ENCODE measurements at places on chromosomes 3 and 15.

DNA sequence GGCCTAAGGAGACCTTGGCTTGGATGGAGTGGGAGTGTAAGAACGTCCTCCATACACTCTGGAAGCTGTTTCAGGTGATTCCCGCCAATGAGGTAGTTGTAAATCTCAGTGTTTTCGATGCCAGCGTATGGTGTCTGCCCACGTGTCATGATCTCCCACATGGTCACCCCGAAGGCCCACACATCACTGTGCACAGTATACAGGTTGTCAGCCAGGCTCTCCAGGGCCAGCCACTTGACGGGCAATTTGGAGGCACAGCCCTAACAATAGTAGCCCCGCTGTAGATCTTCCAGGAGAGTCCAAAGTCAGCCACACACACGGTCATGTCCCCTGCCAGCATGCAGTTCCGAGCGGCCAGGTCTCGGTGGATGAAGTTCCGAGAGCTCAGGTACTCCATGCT, 51.9 kb downstream of the ETFA start:
- DNase-seq = no peak

- no peak for DNase-seq
Measured at GRCh38 chr3:168981396-168981795, 682.1 kb downstream of the MECOM start.

GRCh38 chr15:78457101-78457500, 19.1 kb downstream of the IREB2 start:
- DNase-seq = no peak

- peak; percentile 88 for DNase-seq
Measured at GRCh38 chr3:129614927-129615363, 8.5 kb upstream of the PLXND1 start.

DNA sequence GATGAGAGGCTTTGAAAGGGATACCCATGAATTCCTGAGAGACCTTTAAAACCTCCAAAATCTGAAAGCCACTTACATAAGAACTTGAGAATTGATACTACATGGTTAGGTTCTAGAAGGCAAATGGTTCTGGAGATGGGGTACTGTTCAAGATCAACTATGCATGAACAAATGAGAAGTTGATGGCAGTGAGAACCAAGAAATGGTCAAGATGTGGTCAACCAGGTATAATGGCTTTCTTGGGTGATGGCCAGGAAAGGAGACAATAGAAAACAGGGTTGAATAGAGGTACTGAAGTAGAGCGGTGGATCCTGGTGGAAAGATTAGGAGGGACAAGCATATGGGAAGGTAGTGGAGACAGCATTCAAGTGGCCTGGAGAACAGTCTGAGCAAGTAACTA, 200.4 kb downstream of the RBMS3 start:
- DNase-seq = no peak
